CD4-positive, alpha-beta T cell (primary cell): ENCODE measurements at places on chromosomes 2 and 18.

DNA sequence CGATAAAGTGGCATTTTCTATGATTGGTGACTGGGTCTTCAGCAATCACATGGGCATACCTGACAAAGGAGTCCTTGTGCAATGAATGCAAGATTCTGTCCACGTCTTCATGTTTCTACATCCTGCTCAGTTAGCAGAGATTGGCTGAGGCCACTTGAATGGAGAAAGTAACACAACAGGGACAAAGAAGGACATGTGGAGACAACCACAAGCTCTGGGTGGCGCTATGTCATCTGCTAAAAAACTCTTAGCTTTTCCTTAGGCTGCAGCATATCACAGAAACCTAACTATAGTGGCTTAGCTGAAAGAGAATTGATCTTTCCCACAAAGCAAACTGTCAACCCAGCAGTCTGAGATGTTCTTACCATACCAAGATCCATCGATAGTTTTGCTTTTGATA is 1109.7 kb downstream of the SOCS6 start:
- DNase-seq = no peak

DNA sequence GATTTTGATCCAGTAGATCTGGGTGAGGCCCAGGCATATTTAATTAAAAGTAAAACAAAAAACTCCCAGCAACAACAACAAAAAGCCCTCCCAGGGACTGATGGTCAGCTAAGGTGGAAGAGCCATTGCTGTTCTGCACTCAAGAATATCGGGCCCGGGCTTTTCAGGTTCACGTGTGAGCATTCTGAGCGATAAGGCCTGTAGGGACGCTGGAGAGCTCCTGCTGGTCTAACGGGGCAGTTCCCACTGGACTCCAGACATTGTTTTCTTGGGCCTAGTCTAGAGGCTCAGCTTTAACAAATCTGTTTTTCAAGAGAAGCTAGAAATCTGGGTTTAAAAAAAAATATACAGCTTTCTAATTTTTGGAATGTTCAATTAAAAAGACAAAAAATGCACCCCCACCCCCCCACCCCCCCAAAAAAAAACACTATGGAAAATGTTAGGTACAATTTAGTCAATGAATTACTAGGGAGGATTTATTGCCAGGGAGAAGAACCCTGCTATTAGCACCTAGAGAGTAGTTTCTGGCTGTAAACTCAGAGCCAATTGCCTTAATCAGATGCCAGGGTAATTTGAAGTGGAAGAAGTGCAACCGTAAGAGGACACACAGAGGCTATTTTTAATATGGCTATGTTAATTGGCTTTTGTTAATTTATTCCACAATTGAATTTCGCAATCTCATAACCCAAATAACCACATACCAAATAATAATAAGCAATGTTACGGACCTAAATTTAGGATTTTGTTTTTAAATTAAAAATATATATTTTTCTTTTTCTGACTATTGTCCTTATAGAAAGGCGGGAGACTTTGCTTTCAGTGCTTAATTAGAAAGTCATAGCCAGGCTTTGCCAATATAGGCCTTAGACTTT is 78.9 kb downstream of the MAP4K4 start:
- no peak for DNase-seq

DNA sequence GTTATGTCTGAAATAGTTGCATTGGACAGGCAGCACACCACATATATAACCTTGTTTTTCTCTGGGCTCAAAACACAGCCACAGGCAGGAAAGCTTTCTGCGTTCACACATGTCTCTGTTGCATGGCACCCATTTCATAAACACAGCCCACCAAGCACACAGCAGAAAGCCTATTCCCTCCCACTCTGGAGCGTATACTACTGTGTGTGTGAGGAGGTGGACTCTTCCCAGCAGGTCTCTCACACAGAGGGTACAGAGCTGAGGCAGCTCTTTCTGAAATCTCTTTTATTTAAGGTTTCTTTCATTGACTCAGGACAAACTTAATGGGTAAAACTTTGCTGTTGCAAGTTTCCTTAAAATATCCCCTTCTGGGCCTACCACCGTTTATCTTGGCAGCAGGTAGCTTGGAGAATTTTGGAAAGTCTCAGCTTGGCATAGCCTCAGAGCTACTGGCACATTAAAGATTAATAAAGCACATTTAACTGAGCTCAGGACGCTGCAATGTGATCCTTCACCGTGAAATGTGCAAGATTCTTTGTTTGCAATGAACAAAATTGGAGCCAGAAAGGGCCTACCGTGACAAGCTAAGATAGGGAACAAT is 105.1 kb upstream of the NCKAP5 start:
- no peak for DNase-seq

GRCh38 chr2:162579986-162580385 is 236.1 kb downstream of the GCA start:
- no peak for DNase-seq
